Stimulated activated CD4-positive, alpha-beta T cell treated with anti-CD3 and anti-CD28 coated beads, Interleukin-15, amount 100 ng/mL, for 48 hours (primary cell): ENCODE measurements at places on chromosomes 5 and 9.

DNA sequence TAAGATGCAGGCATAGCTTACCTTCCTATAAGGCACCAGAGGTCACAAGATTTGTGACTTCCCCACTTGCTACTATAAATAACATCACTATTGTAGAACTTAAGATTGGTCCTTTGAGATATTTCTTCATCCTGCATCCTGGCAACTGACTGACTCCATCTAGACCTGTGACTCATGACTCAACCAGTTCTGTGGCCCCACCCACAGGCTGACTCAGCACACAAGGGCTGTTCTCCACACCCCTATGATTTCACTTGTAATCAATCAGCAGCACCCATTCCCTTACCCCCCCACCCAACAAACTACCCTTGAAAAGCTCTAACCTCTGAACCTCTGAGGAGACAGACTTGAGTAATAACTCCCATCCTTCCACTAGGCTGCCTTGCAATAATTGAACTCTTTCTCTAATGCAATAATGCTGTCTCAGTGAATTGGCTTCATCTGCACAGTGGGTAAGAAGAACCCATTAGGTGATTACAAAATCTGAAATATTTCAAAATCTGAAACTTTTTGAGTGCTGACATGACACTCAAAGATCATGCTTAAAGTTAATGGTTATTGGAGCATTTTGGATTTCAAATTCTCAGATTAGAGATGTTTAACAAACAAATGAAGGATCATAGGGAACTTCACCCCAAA, 296.7 kb downstream of the ARL15 start:
- peak; percentile 33 for DNase-seq

DNA sequence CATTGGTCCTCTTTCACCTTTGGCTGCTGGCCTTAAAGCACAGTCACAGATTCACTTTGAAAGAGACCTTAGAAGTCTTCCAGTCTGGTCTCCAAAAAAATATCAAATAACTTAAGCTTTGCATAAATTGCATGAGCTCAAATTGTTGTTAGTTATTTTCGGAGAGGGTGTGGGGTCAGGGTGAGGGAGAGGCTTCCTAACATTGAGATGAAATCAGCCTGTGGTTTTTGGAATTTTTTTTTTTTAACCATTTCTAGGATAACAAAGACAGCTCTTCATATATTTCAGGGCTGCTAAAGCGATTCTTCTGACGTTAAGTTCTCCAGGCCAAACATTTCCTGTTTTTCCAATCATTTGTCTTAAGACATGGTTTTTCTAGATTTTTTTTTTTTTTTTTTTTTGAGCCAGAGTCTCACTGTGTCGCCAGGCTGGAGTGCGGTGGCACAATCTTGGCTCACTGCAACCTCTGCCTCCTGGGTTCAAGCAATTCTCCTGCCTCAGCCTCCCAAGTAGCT, 4.5 kb downstream of the OCLN start:
- no peak for DNase-seq

DNA sequence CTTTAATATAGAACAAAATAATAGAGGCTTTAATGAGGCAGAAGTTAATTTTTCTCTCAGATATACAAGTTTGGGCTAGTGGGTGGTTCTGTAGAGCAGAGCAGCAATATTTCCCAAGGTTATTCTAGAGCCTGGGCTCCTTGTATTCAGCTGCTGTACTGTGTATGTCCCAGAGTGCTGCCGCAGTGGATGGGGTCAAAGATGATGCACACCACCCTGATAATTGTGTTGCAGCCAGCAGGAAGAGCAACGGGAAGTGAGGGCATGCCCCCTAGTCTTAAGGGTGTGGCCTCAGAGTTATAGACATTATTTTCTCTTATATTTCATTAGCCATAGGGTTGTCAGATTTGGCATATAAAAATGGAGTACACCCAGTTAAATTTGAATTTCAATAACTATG, 23.9 kb upstream of the KIF4B start:
- no peak for DNase-seq

GRCh38 chr9:80410106-80410505, 838.3 kb downstream of the TLE4 start:
- no peak for DNase-seq

DNA sequence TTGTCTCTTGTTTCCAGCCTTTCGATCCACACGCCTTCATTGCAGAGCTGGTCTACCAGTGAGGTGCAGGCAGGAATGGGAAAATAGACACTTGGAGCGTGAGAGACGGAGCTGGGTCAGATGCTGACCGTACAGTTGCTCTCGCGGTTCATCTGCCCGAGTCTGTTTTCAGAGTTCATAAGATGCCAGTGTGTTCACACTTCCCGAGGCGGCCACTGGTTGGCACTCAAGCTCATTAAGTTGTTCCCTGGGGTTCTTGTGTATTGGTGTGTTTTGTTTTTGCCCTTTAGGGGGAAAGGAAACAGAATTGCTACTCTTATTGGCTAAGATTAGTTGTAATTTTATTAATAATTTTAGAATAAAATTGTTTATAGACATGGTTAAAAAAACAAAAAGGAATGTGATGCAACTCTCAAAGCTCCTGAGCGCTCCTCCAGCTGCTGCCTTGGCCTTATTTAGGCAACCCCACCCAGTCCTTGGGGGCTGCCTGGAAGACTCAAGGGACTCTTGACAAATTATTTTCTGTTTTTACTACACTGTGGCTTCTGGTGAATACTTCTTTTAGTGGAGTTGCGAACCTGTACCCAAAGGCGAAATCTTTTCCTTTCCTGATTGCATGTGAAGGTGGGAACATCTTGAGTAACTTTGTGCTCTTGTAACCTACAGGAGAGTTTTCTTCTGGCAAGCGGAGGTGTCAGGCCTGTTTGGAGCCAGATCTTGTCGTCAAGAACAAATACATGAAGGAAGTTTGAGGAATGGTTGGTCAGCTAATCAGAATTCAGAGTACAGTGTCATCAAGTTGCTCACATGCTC, 146.1 kb downstream of the MAST4 start:
- DNase-seq, result no peak

DNA sequence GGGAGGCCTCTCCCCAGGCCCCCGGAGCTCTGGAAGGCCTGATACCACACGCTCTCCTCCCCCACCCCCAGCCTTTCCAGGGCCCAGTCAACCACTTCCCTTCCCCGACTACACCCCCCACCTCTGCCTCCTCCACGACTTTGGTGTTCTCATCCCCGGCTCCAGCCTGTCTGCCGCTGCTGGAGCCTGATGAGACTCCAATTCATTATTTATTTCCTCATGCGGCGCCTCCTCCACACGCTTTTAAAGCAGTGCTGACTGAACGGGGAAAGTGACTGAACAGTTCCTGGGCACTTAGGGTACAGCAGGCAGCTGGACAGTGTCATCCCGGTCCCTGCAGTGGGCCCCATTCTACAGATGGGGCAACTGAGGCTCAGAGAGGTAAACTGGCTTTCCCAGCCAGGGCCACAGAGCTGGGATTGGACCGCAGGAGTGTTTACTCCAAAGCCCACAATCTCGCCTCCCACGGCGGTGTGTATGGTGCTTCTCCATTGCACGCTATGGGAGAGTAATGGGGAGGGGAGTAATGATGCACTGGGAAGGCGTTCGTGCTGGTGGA, 15.9 kb upstream of the RPL26L1 start:
- no peak for DNase-seq

DNA sequence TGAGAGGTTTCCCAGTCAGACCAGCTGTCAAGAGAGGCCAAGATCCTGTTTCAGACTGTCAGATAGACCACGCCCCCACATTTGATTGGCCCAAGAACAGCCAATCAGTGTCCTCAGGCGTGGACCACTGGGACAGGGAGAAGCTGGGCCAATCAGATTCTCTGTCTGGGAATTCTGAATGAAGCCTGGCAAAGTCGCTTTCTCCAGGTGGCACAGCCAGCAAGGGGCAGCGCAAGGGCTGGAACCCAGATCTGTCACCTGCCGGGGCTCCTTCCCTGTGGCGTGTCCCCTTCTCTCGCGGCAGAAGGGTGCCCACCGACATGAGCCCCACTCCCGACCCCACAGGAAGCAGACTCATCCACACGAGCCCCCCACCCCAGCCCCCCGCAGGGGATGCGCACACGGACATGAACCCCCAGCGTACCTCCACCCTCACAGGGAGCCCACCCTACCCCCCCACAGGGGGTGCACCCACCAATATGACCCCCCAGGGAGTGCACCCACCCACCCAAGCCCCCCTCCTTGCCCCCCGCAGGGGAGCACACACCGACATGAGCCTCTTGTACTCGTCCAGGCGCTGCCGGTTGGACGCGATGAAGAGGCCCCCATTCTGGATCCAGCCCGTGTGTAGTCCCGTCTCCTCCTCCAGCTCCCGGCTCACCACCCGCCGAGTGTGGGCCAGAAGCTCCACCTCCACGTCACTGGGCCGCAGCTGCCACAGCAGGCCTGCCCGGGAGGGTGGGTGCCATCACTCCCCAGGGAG, 6.1 kb downstream of the SARDH start:
- no peak for DNase-seq

GRCh38 chr5:35177783-35178182, 52.5 kb downstream of the PRLR start:
- no peak for DNase-seq

DNA sequence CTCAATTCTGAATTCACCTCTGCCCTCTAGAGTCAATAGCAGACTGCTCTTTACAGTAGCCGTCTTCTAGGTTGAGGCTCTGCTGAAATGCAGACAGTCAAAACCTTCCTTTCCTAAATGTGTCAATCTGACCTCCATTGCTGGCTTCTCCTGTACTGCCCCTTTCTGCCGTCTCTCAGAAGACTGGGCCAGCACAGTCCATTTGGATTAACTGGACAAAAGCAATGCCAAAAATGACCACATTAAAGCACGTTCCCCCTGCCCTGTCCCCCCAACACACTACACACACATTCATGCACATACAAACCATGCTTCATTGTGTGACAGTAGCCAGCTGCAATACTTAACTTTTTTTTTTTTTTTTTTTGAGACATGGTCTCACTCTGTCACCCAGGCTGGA, 130.2 kb upstream of the LIFR start:
- DNase-seq, result no peak

DNA sequence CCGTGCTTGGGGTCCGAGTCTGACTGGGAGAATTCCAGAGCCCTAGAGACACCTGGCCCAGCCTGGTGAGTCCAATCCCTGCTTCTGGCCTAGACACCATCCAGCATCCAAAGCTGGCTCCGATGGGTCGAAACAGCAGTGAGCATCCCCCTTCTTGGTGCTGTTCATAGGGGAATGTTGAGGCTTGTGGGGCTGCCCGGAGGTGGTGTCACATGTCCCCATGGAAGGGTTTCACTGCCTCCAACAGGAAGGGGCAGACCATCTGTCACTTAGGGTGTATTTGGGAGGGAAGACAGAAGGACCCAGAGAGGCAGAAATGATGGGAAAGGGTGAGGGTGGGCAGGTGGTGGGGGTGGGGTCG, 13.9 kb downstream of the C9orf50 start:
- DNase-seq, result no peak

GRCh38 chr9:124452841-124453585, 2.8 kb downstream of the ADGRD2 start:
- DNase-seq, result no peak

GRCh38 chr9:136856541-136857141, 4.5 kb downstream of the MAMDC4 start:
- no peak for DNase-seq

DNA sequence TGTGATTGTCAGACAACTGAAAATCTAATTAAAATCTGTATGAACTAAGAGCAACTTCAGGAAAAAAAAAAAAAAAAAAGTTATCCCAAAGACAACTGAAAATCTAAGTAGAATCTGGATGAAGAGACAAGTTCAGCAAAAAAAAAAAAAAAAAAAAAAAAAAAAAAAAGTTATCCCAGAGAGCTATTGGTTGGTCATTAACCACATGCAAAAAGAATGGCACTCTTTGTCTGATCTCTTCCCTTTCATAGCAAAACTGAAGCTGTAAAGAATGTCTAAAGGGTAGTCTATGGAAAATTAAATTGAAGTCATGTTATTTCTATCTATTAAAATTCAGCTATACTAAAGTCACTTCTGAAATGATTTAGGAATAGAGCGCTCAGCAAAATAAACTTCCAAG, 32.9 kb downstream of the STRBP start:
- no peak for DNase-seq

- no peak for DNase-seq
Measured at GRCh38 chr5:149749481-149750365, 19.6 kb downstream of the PPARGC1B start.

GRCh38 chr9:131461166-131461565, 41.6 kb upstream of the POMT1 start:
- DNase-seq, result no peak

GRCh38 chr9:132586830-132587591, 4.6 kb downstream of the BARHL1 start:
- no peak for DNase-seq

- DNase-seq, result no peak
Measured at GRCh38 chr9:18632632-18633403, 158.9 kb downstream of the ADAMTSL1 start.

DNA sequence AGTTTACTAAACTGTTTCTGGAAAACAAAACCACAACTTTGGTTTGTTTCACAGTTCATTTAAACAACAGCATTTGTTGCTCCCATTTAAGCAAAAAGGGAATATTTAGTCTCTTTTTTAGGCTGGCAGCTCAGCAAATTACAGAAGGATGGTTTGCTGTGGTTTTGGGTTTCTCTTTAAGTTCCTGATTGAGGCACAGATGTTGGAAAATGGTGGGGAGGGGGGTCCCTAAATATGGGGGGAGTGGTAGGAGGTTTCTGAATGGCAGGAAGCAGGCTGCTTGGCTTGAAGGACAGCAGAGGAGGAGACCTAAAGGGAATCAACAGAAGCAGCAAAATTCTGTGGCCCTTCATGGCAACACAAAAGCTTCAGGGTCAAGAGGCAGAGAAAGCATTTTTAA, 263.4 kb downstream of the ZSWIM6 start:
- DNase-seq, result no peak

- DNase-seq, result no peak
Measured at GRCh38 chr9:111961575-111961974, 65.0 kb downstream of the UGCG start.

DNA sequence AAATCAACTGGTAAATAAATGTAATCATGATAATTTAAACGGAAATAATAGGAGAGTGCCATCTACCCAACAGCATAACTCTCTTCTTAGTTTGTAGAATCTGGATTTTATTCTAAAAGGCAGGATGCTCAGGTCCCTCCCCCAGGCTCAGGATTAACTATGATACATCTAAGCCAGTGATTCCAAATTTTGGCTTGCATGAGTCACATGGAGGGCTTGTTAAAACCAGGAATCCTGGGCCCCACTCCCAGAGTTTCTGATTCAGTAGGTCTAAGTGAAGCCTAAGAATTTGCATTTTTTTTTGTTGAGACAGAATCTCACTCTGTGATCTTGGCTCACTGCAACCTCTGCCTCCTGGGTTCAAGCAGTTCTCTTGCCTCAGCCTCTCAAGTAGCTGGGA, 62.3 kb upstream of the ZFR start:
- DNase-seq, result no peak

DNA sequence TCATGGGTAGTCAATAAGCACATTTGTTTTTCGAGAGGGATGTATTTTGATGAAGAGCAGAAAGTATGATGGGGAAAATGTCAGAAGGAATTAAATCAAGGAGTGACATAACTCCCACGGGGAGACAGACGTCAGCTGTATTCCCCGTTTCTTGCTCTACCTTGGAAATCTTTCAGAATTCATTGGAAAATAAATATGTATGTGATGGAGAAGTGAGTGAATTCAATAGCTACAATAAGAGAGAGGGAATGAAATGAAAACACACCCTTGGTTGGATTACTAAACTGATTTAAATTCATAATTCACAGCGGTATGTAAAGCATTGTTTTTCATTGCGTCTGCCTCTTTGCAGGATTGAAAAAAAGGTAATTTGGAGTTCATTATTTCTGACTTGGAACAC, 209.7 kb upstream of the KLF4 start:
- DNase-seq, result no peak

GRCh38 chr5:52880541-52880940, 92.8 kb downstream of the ITGA1 start:
- DNase-seq, result no peak
